ENCODE measurements at places on chromosomes 5 and 9. TPM values are rescaled to one million over a fixed set of nuclear protein-coding genes. Genes with fewer than 3 reads are reported as not detected.

Gene GFPT2
- 136 TPM for total RNA-seq

DNA sequence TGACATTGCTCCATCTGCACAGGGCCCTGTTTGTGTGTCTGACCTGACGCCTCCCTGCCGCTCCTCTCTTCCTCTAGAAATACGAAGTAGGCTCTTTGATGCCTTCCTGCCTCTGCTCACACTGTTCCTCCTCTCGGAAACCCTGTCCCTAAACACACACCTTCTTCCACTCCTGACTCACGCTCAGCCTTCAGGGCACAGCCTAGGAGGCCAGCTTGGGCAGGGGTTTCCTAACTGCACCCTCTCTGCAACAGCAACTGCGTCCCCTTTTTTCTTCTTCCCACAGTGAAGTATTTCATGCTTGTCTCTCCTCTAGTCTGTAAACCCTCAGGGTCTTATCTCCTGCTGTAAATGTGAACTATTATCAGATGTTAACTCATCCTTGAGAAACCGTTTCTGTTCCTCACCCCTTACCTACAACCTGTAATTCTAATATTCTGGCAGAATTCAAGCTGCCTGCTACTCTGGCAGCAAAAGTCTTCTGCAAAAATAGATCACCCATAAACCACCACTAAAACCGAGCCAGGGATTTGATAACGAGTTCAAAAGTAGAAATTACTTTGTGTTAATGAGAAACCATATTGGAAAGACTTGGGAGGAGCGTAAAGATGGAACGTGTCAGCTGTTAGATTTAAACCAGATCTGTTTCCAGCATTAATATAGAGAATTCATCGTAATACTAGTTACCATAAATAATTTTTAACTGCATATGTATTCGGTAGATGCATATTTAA, 100.2 kb downstream of the DAPK1 start:
- no peak for DNase-seq

- DNase-seq = peak; percentile 5
Observed at GRCh38 chr5:178209334-178210072, 5.2 kb downstream of the HNRNPAB start.

DNA sequence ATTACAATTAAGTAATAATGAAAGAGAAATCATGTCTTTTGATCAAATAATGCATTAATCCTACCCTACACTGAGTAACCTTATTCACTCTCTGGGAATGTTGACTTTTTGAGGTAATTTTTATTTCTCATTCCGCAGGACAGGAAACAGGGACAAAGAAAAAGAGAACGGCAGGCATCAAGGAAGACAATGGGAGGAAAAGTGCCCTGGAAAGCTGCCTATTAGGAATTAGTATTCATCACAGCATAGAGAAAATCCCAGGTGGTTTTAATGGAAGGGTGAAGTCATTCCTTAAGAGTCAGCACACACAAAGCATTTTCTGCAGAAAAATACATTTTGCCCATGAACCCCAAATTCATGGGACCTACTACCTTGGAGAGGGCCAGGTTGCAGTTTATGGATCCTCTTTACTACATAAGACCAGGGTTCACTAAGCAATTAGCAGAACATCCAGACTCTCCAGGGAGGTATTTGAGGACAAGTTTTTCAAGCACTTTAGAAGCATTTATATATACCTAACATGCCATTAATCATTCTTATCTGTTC, 9.4 kb downstream of the FSTL4 start:
- no peak for DNase-seq

Gene PGM5
- total RNA-seq = 0.16 TPM

GRCh38 chr5:96026406-96027041, 64.9 kb upstream of the ELL2 start:
- DNase-seq = no peak

DNA sequence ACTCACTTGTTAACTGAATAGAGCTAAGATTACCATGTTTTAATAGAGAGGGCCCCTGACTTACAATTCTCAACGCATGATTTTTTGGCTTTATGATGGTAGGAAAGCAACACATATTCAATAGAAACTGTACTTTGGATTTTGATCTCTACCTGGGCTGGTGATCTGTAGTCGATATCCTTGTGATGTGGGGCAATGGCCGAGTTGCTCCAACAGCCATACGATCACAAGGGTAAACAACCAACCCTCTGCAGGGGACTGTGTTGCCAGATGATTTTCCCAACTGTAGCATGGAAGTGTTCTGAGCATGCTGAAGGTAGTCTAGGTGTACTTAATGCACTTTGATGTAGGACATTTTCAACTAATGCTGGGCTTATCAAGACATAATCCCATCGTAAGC, 36.5 kb downstream of the NSUN2 start:
- DNase-seq = no peak

DNA sequence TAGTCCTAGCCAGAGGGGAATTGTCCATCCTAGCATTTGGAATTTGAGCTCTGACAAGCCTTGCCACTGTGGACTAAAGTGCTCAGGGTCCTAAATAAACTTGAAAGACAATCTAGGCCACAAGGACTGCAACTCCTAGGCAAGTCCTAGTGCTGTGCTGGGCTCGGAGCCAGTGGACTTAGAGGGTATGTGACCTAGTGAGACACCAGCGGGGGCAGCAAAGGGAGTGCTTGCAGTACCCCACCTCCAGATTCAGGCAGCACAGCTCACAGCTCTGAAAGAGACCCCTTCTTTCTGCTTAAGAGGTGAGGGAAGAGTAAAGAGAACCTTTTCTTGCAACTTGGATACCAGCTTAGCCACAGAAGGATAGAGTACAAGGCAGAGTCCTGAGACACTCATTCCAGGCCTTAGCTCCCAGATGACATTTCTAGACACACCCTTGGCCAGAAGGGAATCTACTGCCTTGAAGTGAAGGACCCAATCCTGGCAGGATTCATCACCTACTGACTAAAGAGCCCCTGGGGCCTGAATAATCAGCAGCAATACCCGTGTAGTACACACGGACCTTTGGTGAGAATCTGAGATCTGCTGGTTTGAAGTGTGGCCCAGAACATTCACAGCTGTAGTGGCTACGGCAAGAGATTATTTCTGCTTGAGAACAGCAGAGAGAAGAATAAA, 164.6 kb downstream of the CCDC171 start:
- DNase-seq = no peak

GRCh38 chr5:180241600-180241999, 32.6 kb upstream of the RASGEF1C start:
- DNase-seq = no peak

DNA sequence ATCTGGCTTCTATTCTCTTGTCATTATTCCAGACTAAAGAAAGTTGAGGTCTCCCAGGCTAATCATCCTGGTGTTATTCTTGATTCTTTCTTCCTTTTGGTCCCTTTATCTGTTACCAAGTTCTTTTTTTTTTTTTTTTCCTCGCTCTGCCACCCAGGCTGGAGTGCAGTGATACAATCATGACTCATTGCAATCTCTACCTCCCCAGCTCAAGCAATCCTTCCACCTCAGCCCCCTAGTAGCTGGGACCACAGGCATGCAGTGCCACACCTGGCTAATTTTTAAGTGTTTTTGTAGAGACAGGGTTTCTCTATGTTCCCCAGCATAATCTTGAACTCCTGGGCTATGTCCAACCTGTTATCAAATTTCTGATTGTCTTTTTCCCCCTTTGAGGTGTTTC, 126.6 kb upstream of the DHFR start:
- DNase-seq = no peak

Gene WNK2
- total RNA-seq = 113 TPM

GRCh38 chr5:124235576-124235975, 510.9 kb downstream of the ZNF608 start:
- no peak for DNase-seq

- DNase-seq = no peak
Observed at GRCh38 chr9:88046542-88046941, 72.2 kb upstream of the CDK20 start.

Gene TMC1
- 0.31 TPM for total RNA-seq

GRCh38 chr5:26432386-26432785, 606.0 kb downstream of the CDH9 start:
- no peak for DNase-seq

Gene MZB1
- 1.8 TPM for total RNA-seq

- DNase-seq = no peak
Observed at GRCh38 chr5:135031813-135032694, 2.0 kb downstream of the PITX1 start.

Gene MOB3B
- total RNA-seq = 20.9 TPM

DNA sequence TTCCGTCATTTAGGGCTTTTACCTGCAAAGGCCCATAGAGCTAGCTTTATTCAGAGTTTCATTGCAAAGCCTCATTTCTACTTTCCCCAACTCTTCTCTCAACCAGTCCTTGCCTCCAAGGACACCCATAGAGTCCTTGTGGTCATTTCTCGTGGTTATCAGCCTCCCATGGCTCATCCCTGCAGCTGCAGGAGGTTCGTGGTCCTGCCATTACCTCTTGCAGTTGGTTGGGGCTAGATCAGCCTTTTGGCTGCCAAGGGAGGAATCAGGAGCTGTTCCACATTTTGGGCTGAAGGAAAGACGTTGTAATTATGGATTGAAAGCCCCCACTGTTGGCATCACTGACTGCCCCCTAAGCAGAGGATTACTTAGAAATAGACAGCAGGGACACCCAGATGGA, 231.0 kb downstream of the MAN2A1 start:
- no peak for DNase-seq

DNA sequence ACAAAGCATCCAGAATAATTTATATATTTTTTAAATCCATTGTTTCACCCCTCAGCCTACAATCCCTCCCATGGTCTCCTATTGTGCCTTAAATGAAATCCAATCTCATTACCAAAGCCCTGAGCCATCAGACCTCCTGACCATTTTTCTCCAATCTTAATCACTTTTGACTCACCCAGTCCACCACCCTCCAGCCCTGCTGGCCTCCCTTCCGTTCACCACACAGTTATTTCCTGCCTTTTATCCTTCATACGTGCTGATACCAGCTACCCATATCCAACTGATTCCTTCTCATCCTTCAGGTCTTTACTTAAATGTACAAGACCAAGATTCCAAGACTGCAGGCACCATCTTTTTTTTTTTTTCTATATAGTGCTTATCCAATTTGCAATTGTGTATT, 1026.7 kb upstream of the DMAC1 start:
- DNase-seq = no peak

Gene TMEM203
- 50.6 TPM for total RNA-seq

DNA sequence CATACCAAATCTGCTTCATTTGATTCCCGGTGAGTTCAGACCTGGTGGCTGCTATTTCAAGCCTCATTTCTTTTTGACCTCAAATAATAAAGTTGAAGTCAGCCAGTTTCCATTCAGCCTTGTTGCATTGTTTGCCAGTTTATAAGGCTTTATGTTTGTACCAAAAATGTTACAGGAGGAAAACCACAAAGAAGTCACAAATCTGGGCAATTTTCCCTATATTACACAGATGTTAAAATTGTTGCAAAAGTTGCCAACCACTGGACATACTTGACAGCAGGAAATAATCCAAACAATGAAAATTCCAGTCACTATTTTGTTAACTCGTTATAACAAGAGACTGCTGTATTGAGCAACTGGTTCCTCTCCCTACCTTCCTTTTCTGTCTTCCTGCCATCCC, 1325.0 kb upstream of the DMAC1 start:
- DNase-seq = no peak

Gene PRSS3
- total RNA-seq = 1.6 TPM

DNA sequence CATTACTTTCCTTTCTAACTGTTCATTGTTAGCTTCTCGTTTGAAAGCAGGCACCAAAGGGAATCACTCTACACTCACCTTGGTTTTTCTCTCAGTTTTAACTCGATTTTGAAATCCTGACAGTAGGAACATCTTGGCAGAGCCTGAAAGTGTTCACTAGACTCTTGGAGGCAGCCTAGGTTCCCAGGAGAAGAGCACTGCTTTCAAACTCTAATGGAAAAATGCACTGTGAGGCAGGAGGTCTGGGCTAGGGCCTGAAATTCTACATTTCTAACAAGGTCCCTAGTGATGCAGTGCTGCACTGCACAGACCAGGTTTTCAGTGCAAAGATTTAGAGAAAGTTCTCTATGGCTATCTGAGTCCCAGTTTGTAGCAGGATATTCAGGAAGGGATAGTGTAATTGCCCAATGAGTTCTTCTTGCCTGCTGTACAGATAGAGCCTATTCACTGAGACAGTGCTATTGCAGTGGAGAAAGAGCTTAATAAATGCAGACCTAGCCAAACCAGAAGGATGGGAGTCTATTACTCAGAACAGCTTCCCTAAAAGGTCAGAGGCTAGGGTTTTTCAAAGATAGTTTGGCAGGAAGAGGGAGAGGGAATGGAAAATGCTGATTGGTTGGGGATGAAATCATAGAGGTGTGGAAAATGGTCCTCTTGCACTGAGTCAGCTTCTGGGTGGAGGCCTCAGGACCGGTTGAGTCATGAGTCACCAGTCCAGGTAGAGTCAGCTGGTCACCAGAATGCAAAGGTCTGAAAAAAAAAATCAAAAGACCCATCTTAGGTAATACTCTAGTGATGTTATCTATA, 153.9 kb downstream of the GPBP1 start:
- no peak for DNase-seq

Gene CER1
- total RNA-seq = 4.1 TPM

DNA sequence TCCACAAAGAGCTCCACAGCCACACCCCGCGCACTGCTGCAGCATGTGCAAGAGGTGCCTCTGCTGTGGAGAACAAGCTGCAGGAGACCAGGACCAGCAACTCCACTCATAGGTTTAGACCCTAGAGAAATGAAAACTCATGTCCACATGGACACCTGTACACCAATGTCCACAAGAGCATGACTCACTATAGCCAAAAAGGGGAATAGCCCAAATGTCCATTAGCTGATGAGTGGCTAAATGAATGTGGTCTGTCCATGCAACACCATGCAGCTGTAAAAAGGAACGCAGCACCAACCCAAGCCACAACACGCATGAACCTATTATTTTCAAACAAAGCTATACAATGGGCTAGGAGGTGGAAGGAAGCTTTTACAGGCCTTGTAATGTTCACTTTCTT, 18.1 kb downstream of the DYNC2I2 start:
- no peak for DNase-seq

DNA sequence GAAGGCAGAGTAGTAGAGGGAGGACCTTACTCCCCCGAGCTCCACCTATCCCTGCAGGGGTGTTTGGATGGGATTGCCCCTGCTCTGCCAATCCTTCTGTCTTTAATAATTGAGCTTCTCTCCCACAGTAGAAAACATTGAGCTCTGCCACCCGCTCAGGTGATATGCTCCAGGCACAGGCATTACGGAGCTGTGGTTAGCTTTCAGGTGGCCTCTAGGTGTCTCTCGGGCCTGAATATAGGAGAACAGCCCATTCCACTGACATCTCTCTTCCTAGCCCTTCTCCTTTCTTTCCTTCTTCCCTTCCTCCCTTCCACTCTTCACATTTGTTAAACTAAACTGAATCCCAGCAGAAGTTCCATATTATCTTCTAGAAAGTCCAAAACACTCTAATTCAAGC, 203.4 kb downstream of the SYK start:
- no peak for DNase-seq

GRCh38 chr9:106648799-106649198, 214.2 kb upstream of the ZNF462 start:
- DNase-seq = no peak

DNA sequence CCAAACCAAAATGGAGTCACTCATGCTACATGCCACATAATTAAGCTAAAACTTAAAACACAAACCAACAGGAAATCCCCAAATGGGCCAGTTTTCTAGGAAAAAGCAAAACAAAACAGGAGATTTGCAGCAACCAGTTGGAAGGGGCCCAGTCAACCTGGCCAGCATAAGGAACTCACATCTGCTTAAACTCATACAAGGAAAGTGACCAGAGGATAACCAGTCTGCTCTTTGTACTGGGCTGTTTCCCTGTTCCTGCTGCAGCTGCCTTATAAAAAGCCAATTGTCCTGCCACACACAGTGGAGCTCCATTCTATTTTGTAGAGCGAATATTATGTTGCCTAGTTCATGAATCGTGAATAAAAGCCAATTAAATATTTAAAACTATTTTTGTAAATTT, 29.5 kb upstream of the PTPDC1 start:
- DNase-seq = no peak

Gene IRX4
- total RNA-seq = 9.0 TPM

GRCh38 chr9:135339378-135339973, 140.1 kb upstream of the PPP1R26 start:
- peak; percentile 13 for DNase-seq
